ENCODE measurements at places on chromosomes 3 and 15. TPM values are rescaled to one million over a fixed set of nuclear protein-coding genes. Genes with fewer than 3 reads are reported as not detected.

DNA sequence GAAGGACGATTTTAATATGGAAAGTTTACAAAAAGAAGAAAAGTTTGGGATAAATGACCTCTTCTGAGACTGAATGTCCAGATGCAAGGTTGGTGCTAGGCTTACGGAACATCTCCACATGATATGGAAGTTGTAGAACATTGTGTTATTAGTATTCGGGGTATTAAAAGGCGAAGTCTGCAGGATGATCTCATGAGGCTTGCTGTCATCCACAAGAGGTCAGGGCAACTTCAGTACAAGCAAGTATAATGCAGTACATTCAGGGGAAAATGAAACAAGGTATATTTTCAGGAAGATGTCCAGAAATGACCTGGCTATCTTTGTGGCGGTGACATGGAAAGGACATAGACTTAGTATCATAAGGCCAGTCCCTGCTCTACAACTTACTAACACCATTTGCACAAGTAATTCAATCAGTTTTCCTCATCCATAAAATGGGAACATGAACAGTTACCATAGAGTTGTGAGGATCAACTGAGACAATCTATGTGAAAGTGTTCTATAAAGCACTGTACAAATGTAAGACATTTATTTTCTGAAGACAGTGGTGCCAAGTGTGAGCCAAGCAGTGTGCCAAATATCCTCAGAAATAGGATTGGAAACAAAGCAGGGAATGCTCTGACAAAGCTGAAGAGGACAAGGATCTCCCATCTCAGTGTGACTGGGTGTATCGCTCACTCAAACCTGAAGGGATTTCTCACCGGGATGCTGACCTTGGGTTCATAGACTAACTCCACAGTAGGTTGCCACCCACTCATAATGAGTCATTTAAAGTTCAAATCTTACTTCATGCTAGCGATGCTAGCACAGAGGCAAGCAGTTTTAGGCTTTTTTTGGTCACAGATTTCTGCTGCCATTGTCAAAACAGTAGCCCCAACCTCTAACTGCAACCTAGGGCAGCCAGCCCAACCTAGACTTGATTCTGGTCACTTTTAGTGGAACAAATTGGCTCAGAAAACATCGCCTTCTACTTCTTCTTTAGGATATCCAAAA, 118.3 kb downstream of the TIGIT start:
- peak; percentile 82 for DNase-seq

DNA sequence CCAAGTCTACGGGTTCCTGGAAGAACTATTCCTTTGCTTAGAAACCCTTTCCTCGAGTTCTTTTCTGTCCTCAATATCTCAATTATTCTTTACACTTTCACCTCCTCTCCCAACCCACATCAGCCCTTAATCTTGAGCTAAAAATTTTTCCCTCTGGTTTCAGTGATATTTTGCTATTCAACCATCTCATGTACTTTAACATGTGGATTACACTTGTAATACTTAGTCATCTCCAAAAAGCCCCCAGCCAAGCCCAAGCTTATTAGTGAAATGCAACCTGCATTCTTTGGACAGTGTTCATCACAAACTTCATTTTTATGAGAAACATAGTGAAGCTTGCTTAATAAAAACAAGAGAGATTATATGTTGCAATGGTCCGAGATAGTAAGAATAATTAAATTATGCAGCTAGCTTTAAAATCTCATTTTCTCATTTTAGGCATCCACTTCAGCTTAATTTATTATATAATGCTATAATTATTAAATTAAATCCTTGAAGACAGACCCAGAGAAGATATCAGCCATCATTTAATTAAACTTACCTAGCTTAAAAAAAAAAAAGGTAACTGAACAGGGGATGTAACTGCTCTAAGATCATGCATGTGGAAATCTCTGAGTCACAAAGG, 534.5 kb upstream of the TBL1XR1 start:
- DNase-seq: peak; percentile 65

- DNase-seq: no peak
These were observed 406.6 kb downstream of the MECOM start for GRCh38 chr3:169256796-169257522.

DNA sequence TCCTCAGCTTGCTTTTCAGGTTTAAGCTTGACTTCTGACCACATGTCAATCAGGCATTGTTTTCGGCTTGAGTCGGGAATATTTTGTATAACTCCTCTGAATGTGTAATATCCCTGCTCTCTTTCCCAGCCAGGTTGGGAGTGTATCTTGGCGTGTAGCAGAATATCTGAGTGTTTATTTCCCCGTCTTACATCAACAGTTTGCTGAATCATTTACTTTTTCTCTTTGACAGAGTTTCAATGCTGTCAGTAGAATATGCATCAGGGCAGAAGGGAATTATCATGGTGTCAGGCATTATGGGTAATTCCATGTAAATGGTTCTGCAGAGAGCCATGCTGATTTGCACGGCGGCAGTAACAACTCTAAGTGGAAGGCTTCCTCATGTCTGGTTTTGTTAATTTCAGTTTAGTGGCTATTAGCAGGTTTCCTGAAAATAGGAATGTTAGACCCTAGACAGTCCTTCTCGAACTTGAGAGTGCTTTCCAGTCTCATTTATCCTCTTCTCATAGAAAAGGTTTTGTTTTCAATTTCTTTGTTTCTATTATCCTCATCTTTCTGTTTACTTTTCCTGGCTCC, 566.3 kb downstream of the AGBL1 start:
- no peak for DNase-seq

- DNase-seq: peak; percentile 99
These were observed 37.7 kb downstream of the FAM174B start for GRCh38 chr15:92617549-92618520.

FAM107A gene
- total RNA-seq: not detected

- DNase-seq: no peak
These were observed 366.7 kb upstream of the ROBO2 start for GRCh38 chr3:76673171-76673570.

TTC21A gene
- total RNA-seq: 1.5 TPM

GRCh38 chr15:87743562-87743961, 513.0 kb downstream of the NTRK3 start:
- DNase-seq: no peak

GOLGA8S gene
- total RNA-seq: not detected

- no peak for DNase-seq
These were observed 197.0 kb upstream of the ZPLD1 start for GRCh38 chr3:102237838-102238237.

APOD gene
- 2.8 TPM for total RNA-seq

GRCh38 chr3:117696851-117697407, 987.4 kb downstream of the TUSC7 start:
- no peak for DNase-seq

SCG5 gene
- total RNA-seq: 1.2 TPM

CCR9 gene
- total RNA-seq: not detected

DNA sequence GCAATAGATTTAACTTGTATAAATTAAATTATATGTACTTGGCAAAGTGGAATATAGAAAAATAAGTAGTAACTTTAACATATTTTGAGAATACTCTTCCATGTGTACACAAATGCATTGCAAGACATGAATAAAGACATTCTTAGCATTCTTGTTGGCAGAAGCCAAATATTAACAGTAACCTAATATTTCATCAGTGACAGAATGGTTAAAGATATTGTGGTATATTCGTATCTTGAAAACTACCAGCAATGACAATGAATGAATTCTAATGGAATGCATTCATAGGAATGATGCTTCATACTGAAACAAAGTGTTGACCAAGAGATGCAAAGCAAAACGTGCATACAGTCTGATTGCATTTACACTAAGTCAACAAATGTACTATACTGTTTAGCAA, 524.7 kb downstream of the GRM7 start:
- DNase-seq: no peak

GRCh38 chr3:103706671-103707070, 1271.9 kb downstream of the ZPLD1 start:
- DNase-seq: no peak

LOXL1 gene
- 503 TPM for total RNA-seq

DNA sequence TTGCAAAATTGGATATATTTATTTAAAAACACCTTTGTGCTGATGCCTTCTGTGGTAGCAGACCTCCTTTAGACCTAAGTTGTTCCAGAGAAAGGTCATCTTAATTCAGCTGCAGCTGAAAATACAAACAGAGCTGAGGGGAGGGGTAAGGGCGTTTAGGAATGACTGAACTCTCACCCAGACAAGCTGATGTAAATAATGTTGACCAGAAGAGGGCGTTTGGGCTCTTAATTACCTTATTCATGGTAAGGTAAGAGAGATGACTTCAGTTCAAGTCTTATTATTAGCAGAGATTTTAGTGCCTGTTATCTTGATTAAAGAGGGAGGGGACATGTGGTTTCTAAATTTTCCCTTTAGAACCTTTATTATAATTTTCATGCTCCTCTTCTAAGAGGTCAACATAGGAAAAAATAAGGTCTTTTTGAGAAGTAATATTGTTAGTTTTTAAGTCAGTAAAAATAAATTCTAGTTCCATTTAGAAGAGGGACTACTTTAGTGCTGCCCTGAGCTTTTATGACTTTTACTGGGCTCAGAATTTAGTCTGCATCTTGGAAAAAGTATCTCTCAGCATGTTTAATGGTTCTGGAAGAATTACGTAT, 46.3 kb downstream of the GPR171 start:
- DNase-seq: peak; percentile 42

GRCh38 chr3:145266368-145266767, 894.6 kb downstream of the PLOD2 start:
- no peak for DNase-seq

GRCh38 chr3:146145642-146146041, 15.3 kb downstream of the PLOD2 start:
- no peak for DNase-seq

Data from LHCN-M2 (cell line).